Skin of body (tissue), 3 donors: ENCODE measurements at places on chromosomes 16 and 17.

- no peak for DNase-seq
These were observed 63.2 kb downstream of the RPH3AL start for GRCh38 chr17:289409-289808.

DNA sequence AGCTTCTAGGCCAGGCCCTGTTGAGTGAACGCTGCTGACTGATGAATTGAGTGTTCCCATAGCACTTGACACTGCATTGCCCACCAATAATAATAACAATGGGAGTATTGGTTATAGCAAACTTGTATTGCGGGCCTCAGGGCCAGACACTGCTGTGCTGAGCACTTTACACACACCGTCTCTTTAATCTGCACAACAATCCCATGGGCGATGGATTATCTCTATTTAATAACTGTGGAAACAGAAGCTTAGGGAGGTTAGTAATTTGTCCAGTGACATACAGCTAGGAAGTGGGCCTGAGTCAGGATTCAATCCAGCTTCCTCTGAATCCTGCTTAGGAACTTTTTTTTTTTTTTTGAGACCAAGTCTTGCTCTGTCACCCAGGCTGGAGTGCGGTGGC, 11.2 kb downstream of the ARHGAP23 start:
- no peak for DNase-seq

- no peak for DNase-seq
These were observed 744 bp upstream of the METRNL start for GRCh38 chr17:83078378-83079351.

GRCh38 chr16:27381974-27382855, 19.8 kb upstream of the IL21R start:
- DNase-seq = no peak

DNA sequence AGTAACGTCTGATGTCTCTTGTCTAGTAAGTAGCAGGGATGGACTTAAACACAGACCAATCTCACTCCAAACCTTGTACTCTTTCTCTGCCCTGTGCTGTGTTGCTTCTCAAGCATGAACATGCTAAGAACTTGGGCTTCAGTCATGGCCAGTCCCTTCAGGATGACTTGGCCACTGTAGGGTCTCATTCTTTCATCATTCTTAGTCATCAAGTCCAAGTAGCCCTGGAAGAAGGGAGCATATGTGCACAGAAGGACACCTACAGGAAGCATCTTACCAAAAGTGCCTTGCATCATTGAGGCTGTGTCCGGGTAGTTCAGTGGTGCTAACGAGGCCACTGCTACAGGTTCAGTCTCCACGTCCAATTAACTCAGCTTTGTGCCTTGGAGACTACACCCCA, 80.7 kb downstream of the CDK5R1 start:
- no peak for DNase-seq

DNA sequence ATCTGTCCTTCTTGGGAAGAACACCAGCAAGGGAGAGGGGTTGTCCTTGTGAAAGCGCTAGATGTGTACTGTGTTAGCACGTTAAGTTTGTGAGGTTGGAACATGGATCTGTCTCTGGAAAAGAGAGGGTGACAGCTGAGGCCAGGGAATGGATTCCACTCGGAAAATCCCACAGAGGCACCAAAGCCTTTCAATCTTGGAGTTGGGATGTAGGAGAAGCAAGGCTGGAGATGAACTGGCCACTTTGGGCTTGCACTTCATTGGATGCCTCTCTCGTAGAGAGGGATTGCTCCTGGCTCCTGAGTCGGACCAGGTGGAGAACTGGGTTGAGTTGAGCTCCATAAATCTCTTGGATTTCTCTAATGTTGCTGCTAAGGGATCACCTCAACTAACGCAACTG, 67.2 kb downstream of the CCDC182 start:
- no peak for DNase-seq

DNA sequence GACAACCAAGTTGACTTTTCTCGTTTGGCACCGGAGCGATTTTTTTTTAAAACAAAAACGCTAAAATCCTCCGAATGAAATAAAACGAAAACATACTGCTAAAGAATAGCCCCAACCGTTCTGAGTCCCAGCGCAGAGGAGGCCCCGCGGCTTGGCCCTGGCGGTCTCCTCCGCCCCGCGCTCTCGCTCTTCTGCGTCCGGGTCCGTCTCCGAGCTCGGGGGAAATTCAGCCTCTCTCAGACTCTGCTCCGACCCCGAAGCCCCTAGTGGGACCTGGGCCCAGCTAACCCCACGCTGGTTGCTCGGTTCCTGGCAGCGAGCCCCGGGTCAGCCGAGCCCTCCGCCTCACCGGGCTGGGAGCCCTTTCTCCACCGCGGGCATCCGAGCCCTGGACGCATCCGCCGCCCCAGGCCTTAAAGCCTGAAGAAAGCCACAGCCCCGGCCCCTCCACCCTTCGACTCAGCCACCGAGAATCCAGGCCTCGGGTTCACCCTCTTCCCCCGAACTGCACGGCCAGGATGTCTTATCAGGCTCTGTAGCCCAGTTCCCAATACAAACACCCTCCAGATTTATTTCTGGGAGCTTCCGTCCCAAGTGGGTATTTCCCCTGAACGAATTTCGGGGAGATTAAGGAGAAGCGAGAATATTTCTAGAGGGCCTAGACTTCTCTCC, 1.2 kb downstream of the TBX2 start:
- no peak for DNase-seq

GRCh38 chr17:46942441-46943217, 19.7 kb downstream of the GOSR2 start:
- peak; percentile 19 for DNase-seq

- DNase-seq = no peak
These were observed 10.7 kb upstream of the ZNF423 start for GRCh38 chr16:49866595-49867071.
